ENCODE measurements at places on chromosomes 2 and 18. TPM values are rescaled to one million over a fixed set of nuclear protein-coding genes. Genes with fewer than 3 reads are reported as not detected.
A peak's percentile ranks its signal among the peaks of the same experiment; 100 is the strongest.

- peaks cover 14% of the 10 kb centered on the region for H3K4me1 ChIP-seq
- no peaks in the 10 kb centered on the region for H3K27me3 ChIP-seq
- no peak for DNase-seq
These were observed 29.6 kb downstream of the DOK1 start for GRCh38 chr2:74584088-74584645.

GRCh38 chr2:19746611-19747309, 155.0 kb downstream of the TTC32 start:
- no peaks in the 10 kb centered on the region for H3K27me3 ChIP-seq
- H3K4me1 ChIP-seq, result no peaks in the 10 kb centered on the region
- peak; percentile 35 for DNase-seq
- H3K27ac ChIP-seq, result no peak overlapping the region
- no peaks in the 10 kb centered on the region for H3K36me3 ChIP-seq
- no peak overlapping the region for H3K4me3 ChIP-seq

DNA sequence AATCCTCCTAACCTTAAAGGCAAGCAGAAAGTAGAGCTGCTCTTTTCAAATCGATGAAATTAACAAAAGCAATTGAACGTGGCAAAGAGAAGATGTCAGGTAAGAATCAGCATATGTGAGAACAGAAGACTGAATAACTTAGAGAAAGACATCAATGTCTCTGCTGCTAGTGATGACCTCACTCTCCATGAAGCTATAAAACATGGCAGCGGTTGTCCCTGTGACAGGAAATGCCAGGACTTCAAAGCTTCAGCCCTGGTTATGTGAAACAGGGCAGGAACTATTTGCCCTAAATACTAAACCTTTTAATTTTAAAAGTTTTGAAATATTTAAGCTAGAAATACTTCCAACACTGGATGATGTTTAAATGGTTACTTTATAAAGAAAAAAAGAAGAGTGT, 383.7 kb downstream of the XIRP2 start:
- no peaks in the 10 kb centered on the region for H3K27me3 ChIP-seq
- H3K4me1 ChIP-seq, result no peaks in the 10 kb centered on the region
- DNase-seq, result peak; percentile 18
- no peaks in the 10 kb centered on the region for H3K36me3 ChIP-seq
- no peak overlapping the region for H3K27ac ChIP-seq

DNA sequence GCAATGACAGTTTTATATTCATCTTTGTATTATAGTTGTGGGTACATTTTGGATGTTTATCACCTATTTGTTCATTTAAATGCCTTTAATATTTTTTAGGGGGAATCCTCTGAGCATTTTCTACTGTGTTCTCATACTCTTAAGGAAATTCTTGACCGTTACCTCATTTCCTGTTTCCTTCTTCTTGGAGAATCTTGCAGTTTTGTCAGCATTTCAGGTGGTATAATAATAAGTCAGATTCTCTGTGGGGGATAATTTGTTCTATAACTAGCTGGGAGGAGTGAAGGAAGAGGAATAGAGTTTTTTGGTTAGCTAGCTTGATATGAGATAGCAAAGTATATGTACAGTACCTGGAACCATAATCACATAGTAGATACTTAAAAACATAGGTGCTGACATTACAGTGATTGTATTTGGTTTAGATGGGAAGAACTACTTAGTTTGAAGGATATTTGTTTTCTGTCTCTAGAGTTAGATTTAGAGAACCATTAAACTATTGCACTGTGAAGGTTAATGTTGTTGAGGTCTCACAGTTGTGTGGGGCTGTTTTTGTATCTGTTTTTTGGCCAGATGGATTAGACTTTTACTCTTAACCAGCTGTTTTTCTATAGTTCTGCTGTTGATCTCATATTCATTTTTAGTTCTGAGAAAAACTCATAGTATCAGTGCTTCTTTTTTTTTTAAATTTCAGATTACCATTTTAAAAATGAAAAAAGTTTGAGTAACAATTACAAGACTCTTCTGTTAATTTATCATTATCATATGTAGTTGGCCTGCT, 14.2 kb downstream of the MTX2 start:
- peaks cover 14% of the 10 kb centered on the region for H3K4me1 ChIP-seq
- H3K27me3 ChIP-seq, result no peaks in the 10 kb centered on the region
- H3K36me3 ChIP-seq, result no peaks in the 10 kb centered on the region

- H3K27ac ChIP-seq, result no peak overlapping the region
These were observed 50.6 kb upstream of the DCC start for GRCh38 chr18:52289392-52289791.

DNA sequence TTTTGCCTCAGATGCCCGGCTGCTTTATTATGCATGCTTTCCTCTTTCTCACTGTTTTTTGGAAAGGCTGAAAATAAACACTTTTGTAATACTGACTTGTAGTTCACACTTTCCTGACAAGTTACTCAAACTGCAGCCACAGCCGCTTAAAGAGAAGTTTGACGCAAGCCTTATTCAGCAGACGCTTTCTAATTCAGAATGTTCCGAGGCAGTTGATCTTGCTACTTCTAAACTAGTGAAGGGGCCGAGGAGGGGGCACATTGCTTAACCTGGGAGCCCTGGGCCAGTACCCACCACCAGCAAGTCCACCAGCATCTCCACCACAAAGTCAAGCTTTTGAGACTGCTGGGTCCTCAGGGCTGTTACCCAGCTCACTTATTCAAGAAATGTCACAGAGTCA, 71.8 kb upstream of the SPRED2 start:
- no peaks in the 10 kb centered on the region for H3K27me3 ChIP-seq
- H3K27ac ChIP-seq, result no peak overlapping the region
- H3K4me3 ChIP-seq, result no peak overlapping the region

DNA sequence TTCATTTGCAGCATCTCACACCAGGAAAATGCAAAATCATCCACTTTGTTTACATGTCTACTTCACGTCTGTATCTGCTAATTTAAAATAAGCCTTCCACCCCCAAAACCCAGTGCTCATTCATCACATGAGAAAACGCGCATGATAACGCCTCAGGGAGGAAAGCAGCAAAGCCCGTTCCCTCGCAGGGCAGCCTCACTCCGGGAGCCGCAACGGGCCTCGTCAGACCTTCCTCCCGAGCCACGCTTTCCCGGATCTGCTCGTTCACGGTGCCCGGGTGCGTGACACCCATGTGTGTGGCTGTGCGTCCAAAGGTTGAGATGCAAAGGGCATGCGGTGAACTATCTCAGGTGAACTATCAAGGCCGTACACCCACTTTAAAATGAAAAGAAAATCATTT, 59.8 kb downstream of the NDUFA10 start:
- H3K36me3 ChIP-seq, result peaks cover 30% of the 10 kb centered on the region
- no peak for DNase-seq
- no peak overlapping the region for H3K27ac ChIP-seq

GRCh38 chr2:129396980-129397599, 582.4 kb upstream of the RAB6C start:
- no peaks in the 10 kb centered on the region for H3K4me1 ChIP-seq
- H3K36me3 ChIP-seq, result no peaks in the 10 kb centered on the region
- no peaks in the 10 kb centered on the region for H3K27me3 ChIP-seq

- no peak overlapping the region for H3K27ac ChIP-seq
- H3K4me3 ChIP-seq, result no peak overlapping the region
- peaks cover 31% of the 10 kb centered on the region for H3K36me3 ChIP-seq
- DNase-seq, result peak; percentile 66
- H3K27me3 ChIP-seq, result no peaks in the 10 kb centered on the region
These were observed 30.7 kb upstream of the ERCC3 start for GRCh38 chr2:127324635-127325034.

DNA sequence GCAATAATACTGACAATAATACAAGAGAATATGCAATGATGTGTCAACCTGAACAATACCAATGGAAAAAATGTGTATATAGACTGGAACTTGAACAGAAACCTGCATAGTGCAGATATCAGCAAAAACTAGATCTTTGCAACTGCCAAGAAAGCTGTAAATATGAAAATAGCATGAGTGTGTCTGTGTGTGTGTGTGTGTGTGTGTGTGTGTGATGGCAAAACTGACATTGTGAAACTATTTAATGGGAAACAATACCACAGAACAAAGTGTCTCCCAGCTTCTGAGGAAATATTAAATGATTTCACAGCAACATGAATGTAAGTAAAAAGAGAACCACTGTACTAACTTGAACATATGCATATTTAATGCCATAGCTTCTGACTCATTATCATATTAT, 558.2 kb upstream of the LINC00305 start:
- no peaks in the 10 kb centered on the region for H3K36me3 ChIP-seq
- DNase-seq, result no peak
- H3K4me3 ChIP-seq, result no peak overlapping the region
- H3K27me3 ChIP-seq, result no peaks in the 10 kb centered on the region
- H3K27ac ChIP-seq, result no peak overlapping the region
- no peaks in the 10 kb centered on the region for H3K4me1 ChIP-seq

DNA sequence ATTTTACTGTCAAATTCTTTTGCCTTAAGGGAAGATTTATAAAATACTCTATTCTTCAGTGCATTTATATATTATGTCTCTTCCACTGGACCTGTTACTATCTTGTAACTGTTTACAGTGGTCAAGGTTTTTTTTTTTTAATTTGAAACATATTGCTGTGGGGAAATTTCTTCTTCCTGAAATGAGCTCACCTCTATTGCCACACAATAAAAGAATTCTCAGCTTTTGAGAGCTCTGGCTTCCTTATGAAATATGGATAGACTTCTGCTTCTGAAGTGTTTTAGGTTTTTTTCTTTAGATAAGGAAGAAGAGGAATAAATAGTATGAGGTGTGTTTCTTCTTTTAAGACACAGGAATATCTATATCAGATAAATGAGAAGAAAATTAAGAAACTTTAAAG, 7.7 kb downstream of the VRK2 start:
- no peak for DNase-seq
- no peaks in the 10 kb centered on the region for H3K27me3 ChIP-seq
- no peaks in the 10 kb centered on the region for H3K36me3 ChIP-seq
- H3K27ac ChIP-seq, result no peak overlapping the region

DNA sequence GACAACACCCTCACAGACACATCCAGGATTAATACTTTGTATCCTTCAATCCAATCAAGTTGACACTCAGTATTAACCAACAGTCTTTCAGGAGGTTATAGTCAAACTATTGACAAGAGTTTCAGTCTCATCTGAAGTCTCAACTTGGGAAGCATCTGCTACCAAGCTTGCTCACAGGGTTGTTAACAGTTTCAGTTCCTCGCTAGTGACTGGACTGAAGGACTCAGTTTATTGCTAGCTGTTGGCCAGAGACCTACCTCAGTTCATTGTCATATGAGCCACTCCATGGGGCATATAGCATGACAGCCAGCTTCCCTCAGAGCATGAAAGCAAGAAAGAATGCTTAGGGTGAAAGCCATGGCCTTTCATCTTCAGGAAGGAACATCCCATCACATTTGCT, 228.6 kb downstream of the EPHA4 start:
- DNase-seq, result no peak
- no peaks in the 10 kb centered on the region for H3K36me3 ChIP-seq
- H3K27me3 ChIP-seq, result no peaks in the 10 kb centered on the region
- H3K27ac ChIP-seq, result no peak overlapping the region
- H3K4me3 ChIP-seq, result no peak overlapping the region

- H3K4me3 ChIP-seq, result no peak overlapping the region
- peaks cover under 1% of the 10 kb centered on the region for H3K27me3 ChIP-seq
- no peaks in the 10 kb centered on the region for H3K4me1 ChIP-seq
- no peak for DNase-seq
- H3K36me3 ChIP-seq, result no peaks in the 10 kb centered on the region
These were observed 155.1 kb downstream of the FIGN start for GRCh38 chr2:163580757-163581156.

- no peaks in the 10 kb centered on the region for H3K4me1 ChIP-seq
- peaks cover 64% of the 10 kb centered on the region for H3K27me3 ChIP-seq
- H3K4me3 ChIP-seq, result no peak overlapping the region
- no peak for DNase-seq
These were observed 9.5 kb downstream of the ASB18 start for GRCh38 chr2:236254674-236255073.

DNA sequence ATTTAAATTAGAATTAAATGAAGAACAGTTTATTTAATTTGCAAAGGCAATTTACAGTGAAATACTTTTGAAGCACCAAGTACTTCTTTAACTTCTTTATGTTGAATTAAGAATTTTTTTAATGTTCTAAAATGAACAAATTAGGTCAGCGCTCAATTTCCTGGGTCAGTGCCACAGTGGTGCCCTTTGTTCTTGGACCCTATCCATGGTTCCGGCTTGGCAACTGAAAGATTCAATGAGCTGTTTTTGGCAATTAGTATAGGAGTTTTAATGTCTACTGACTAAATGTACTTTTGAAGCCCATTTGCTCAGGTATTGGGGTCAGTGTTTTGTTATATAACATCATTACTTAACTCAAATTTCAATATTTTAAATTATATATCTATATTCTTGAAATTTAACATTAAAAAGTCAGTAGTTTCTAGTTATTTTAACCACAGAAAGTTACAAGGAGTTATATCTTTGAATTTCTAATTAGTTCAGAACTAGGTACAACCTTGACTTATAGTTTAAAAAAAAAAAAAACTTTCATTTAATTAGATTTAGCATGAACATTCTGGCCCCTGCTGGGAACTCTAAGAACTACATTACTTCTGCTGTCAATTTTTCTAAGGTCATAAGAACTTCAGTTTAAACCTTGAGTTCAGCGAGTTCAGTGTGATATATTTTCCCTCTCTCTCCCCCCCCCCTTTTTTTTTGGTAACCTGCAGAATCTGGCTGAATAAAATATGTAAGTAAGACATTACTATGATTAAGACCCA, 7.6 kb upstream of the MSTN start:
- H3K4me3 ChIP-seq, result no peak overlapping the region
- peaks cover 4% of the 10 kb centered on the region for H3K4me1 ChIP-seq

- H3K36me3 ChIP-seq, result no peaks in the 10 kb centered on the region
- H3K27me3 ChIP-seq, result no peaks in the 10 kb centered on the region
- H3K4me3 ChIP-seq, result no peak overlapping the region
- no peak for DNase-seq
- H3K4me1 ChIP-seq, result no peaks in the 10 kb centered on the region
These were observed 296.9 kb downstream of the KCNJ3 start for GRCh38 chr2:154995361-154995760.

The ITGA4 gene
- total RNA-seq, result 7.0 TPM

The SOX11 gene
- total RNA-seq, result 75.1 TPM

The LOXHD1 gene
- 25.5 TPM for total RNA-seq

The DLGAP1 gene
- total RNA-seq, result 135 TPM

The C18orf54 gene
- total RNA-seq, result 15.6 TPM

The CPLX4 gene
- not detected for total RNA-seq

The LAMA3 gene
- total RNA-seq, result 2.6 TPM

The SULT1C2 gene
- not detected for total RNA-seq

The EPB41L5 gene
- total RNA-seq, result 26.5 TPM

The ANTXR1 gene
- total RNA-seq, result 181 TPM

Data from A673 (cell line).